ENCODE measurements at places on chromosomes 4 and X. TPM values are rescaled to one million over a fixed set of nuclear protein-coding genes. Genes with fewer than 3 reads are reported as not detected.

- no peaks in the 10 kb centered on the region for H3K4me1 ChIP-seq
- H3K4me3 ChIP-seq, result no peak overlapping the region
- no peak overlapping the region for H3K27ac ChIP-seq
- no peak for DNase-seq
- peaks cover 64% of the 10 kb centered on the region for H3K36me3 ChIP-seq
Observed at GRCh38 chr4:183291070-183291469, 29.0 kb downstream of the CLDN22 start.

DNA sequence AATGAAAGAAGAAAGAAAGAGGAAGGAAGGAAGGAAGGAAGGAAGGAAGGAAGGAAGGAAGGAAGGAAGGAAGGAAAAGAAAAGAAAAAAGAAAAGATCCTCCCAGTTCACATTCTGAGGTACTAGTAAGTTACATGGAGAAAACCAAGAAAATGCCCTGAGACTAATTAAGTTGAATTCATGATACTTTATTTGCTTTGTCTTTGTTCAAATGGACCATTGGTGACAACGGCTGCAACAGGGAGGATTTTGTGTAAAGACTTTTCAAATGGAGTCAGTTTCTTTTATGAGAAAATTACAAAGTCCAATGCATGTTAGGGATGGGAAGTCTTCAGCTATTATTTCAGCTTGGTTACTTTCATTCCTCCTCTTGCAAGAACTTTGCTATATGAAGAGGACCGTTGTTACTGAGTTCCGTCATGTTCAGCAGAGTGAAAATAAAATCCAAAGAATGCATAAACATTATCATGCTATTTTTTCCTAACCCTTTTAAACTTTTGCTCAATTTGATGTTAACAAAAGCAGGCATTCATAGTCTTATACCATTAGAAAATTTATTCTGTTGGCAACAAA is 8.3 kb downstream of the VCX3A start:
- DNase-seq, result no peak
- no peaks in the 10 kb centered on the region for H3K36me3 ChIP-seq
- H3K27ac ChIP-seq, result no peak overlapping the region
- no peak overlapping the region for H3K4me3 ChIP-seq
- H3K4me1 ChIP-seq, result no peaks in the 10 kb centered on the region

GRCh38 chr4:113113151-113113550 is 63.7 kb downstream of the ANK2 start:
- H3K36me3 ChIP-seq, result no peaks in the 10 kb centered on the region
- H3K4me1 ChIP-seq, result no peaks in the 10 kb centered on the region
- no peak for DNase-seq

DNA sequence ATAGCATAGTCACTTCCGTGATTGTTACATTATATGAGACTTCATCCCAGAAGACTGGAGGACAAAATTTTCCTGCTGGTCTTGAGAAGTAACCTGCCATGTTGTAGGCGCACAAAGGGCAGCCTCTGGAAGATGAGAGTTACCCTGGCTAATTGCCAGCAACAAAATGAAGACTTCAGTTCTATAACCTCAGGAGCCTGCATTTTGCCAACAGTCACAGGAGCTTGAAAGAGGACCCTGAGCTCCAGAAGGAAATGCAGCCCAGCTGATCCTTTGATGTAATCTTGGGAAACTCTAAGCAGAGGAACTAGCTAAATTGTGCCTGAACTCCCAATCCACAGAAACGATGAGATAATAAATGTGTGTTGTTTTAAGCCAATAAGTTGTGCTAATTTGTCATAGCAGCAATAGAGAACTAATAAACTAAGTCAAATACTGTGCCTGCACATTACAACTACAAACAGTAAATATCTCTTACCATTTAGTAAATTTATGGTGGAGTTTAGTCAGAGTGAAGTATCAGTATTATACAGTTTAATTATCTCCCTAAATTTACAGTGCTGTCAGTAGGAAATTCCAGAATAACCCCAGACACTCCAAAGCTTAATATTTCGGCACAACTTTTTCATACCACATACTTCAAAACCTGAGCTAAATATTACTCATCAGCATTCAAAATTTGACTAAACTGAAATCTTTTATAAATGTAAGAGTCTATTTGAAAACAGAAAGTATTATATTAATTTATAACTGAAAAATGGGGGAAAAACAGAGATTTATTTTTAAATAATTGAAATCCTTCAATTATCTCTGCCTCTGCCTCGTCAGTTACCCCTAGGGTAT is 90.1 kb upstream of the MAPK10 start:
- no peak overlapping the region for H3K27ac ChIP-seq
- no peak overlapping the region for H3K4me3 ChIP-seq
- no peaks in the 10 kb centered on the region for H3K36me3 ChIP-seq
- no peak for DNase-seq
- no peaks in the 10 kb centered on the region for H3K27me3 ChIP-seq

DNA sequence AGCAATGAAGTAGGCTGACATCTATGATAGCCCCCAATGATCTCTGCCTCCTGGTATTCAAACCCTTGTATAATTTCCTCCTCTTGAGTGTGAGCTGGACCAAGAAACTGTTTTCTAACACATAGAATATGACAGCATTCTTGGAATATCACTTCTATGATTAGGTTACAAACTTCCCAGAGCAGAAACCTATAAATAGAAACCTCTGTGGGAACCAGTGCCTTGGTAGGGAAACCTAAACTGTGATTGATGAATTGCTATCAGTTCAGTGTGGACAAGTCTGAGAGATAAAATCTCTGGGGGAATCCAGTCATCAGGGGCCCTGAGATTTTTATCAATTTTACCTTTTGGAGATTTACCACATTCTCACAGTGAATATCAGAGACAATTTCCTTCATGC is 756.5 kb upstream of the AGA start:
- H3K36me3 ChIP-seq, result no peaks in the 10 kb centered on the region
- no peak for DNase-seq
- H3K4me1 ChIP-seq, result no peaks in the 10 kb centered on the region

- DNase-seq, result no peak
- H3K27ac ChIP-seq, result no peak overlapping the region
- H3K27me3 ChIP-seq, result no peaks in the 10 kb centered on the region
- peaks cover 6% of the 10 kb centered on the region for H3K4me1 ChIP-seq
- H3K4me3 ChIP-seq, result no peak overlapping the region
- no peaks in the 10 kb centered on the region for H3K36me3 ChIP-seq
Observed at GRCh38 chr4:2768921-2769336, 12.8 kb upstream of the TNIP2 start.

DNA sequence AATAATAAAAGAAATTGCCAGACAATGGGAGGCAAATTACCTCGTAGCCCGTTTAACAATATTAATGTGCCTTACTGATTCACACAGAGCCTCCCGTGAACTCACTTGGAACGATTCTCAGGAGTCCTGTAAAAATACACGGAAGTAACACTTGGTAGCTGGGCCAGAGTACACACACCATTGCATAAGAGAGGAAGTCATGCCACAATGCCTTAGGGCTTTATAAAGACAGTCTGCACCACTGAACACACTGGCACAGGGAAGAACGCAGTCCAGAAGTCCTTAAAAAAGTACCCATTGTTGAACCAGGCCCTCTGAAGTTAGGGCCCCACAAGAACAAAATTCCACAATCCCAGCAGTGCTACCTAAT is 15.1 kb downstream of the SLC2A9 start:
- peaks cover 35% of the 10 kb centered on the region for H3K4me1 ChIP-seq
- no peaks in the 10 kb centered on the region for H3K36me3 ChIP-seq
- H3K27me3 ChIP-seq, result no peaks in the 10 kb centered on the region
- H3K4me3 ChIP-seq, result peak overlapping the region; percentile 32
- no peak for DNase-seq

GRCh38 chr4:138537731-138538490 is 295.8 kb upstream of the SLC7A11 start:
- no peak overlapping the region for H3K4me3 ChIP-seq
- H3K27ac ChIP-seq, result no peak overlapping the region
- DNase-seq, result no peak
- H3K4me1 ChIP-seq, result no peaks in the 10 kb centered on the region
- no peaks in the 10 kb centered on the region for H3K27me3 ChIP-seq
- no peaks in the 10 kb centered on the region for H3K36me3 ChIP-seq

GRCh38 chrX:38311743-38312142 is 15.6 kb downstream of the RPGR start:
- DNase-seq, result no peak
- no peaks in the 10 kb centered on the region for H3K27me3 ChIP-seq
- H3K27ac ChIP-seq, result no peak overlapping the region
- H3K36me3 ChIP-seq, result peaks cover 5% of the 10 kb centered on the region

GRCh38 chrX:16718824-16719333 is 533 bp upstream of the SYAP1 start:
- H3K27ac ChIP-seq, result peak overlapping the region; percentile 93
- H3K4me1 ChIP-seq, result no peaks in the 10 kb centered on the region
- DNase-seq, result no peak
- peak overlapping the region; percentile 60 for H3K4me3 ChIP-seq
- no peaks in the 10 kb centered on the region for H3K36me3 ChIP-seq
- H3K27me3 ChIP-seq, result no peaks in the 10 kb centered on the region

DNA sequence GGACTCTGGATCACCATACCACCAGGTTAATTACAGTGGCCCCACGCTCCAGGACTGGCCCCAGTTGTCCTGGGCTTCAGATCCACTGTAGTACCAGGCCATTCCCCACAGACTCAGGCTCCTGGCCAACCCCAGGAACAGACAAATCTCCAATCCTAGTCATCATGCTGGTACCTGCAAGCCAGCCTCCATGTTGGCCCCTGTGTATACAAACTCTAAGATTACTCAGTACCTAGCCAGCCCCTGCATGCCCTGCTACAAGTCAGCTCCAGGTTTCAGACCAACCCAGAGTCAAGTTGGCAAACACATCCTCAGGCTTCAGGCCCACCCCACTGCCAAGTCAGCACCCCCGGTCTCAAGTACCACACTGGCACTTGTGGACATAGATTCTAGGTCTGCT is 85.9 kb downstream of the KLF8 start:
- H3K36me3 ChIP-seq, result no peaks in the 10 kb centered on the region
- no peak for DNase-seq
- no peak overlapping the region for H3K4me3 ChIP-seq
- H3K27ac ChIP-seq, result no peak overlapping the region

DNA sequence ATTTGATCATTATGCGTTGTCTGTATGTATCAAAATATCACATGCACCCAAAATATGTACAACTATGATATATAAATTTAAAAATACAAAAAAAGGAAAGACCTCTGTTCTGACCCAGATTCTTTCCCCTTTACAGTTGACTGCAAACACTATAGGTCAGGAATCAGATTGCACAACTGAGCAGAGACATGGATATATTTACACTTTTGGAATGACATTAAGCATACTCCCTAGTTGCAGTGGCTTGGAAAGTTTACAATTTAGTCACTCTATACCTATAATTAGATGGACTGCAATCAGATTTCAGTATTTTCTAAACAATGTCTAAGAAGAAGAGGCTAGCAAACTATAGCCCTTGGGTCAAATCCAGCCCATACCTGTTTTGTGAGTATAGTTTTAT is 98.5 kb upstream of the INPP4B start:
- H3K27me3 ChIP-seq, result no peaks in the 10 kb centered on the region
- H3K36me3 ChIP-seq, result no peaks in the 10 kb centered on the region

GRCh38 chrX:108892501-108892900 is 156.1 kb upstream of the IRS4 start:
- DNase-seq, result no peak
- H3K27ac ChIP-seq, result no peak overlapping the region
- H3K36me3 ChIP-seq, result no peaks in the 10 kb centered on the region
- H3K4me3 ChIP-seq, result no peak overlapping the region
- no peaks in the 10 kb centered on the region for H3K4me1 ChIP-seq
- no peaks in the 10 kb centered on the region for H3K27me3 ChIP-seq

GRCh38 chr4:61853041-61853440 is 652.9 kb downstream of the ADGRL3 start:
- no peak overlapping the region for H3K27ac ChIP-seq
- H3K27me3 ChIP-seq, result no peaks in the 10 kb centered on the region
- no peaks in the 10 kb centered on the region for H3K4me1 ChIP-seq

GRCh38 chrX:16786791-16787735 is 797 bp downstream of the TXLNG start:
- peak overlapping the region; percentile 60 for H3K4me3 ChIP-seq
- H3K27me3 ChIP-seq, result no peaks in the 10 kb centered on the region
- DNase-seq, result peak; percentile 69

DNA sequence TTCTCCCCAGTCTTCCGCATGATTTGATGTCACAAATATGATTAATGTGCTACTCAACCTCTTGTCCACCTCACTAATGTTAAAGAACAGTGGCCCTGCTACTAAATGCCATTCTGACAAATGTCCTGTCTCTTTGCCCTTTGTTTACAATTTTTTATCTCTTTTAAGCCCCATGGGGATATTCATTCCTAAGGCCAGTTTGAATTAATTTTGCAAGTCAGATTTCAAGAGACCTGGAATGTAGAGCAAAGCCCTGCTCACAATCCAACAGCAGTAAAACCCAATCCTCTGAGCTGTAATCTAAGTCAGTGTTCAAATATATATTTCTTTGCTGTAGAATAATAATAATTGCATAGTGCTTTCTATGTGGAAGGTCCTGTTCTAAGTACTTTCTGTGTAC is 81.2 kb downstream of the LDB2 start:
- H3K27ac ChIP-seq, result no peak overlapping the region
- peaks cover 4% of the 10 kb centered on the region for H3K4me1 ChIP-seq
- no peak for DNase-seq

DNA sequence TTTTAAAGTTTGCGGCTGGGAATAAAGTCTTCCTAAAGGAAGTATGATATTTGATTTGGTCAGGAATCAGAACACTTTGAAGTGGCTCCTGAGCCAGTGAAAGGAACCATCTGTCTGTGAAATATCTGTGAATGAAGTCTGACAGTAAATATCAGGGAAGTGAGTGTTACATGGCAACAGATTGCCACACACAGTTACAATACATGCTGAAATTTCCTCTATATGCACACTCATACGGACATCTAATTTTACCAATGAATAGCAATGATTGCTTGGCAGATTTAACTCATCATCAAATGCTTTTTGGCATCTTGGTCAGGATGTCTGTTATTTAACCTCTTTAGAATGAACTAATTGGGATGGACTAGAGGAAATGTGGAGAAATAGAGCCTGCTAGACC is 1023.8 kb downstream of the FAT4 start:
- no peaks in the 10 kb centered on the region for H3K27me3 ChIP-seq
- H3K4me1 ChIP-seq, result no peaks in the 10 kb centered on the region
- no peak overlapping the region for H3K27ac ChIP-seq

DNA sequence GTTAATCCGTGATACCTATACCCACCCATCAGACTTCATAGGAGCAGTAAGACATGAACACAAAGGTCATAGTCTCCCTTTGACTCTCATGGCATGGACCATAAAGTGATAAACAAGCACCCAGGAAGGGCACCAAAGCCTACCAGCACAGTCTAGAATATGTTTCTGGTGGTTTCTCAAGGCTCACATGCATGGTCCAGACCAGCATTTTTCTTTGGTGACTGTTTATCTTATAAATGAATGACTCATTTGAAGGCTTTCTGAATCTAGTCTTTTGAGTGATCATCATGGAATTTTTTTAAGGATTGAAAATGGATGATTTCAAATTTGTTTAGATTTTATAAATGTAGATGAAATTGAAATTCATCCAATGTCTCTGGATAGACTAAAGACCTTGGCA is 32.0 kb upstream of the AMELX start:
- no peaks in the 10 kb centered on the region for H3K4me1 ChIP-seq
- H3K4me3 ChIP-seq, result no peak overlapping the region
- H3K27ac ChIP-seq, result no peak overlapping the region
- DNase-seq, result no peak
- H3K36me3 ChIP-seq, result no peaks in the 10 kb centered on the region
- H3K27me3 ChIP-seq, result no peaks in the 10 kb centered on the region

- no peak for DNase-seq
- no peaks in the 10 kb centered on the region for H3K36me3 ChIP-seq
- H3K4me3 ChIP-seq, result no peak overlapping the region
Observed at GRCh38 chr4:45985038-45985437, 138.8 kb downstream of the GABRG1 start.

Gene C1QTNF7
- total RNA-seq, result 15.1 TPM

Gene MOSPD2
- total RNA-seq, result 34.3 TPM

Gene PPP1R2C
- total RNA-seq, result not detected

Gene MPC1L
- not detected for total RNA-seq

Gene PAGE2B
- not detected for total RNA-seq

Gene ANXA3
- 182 TPM for total RNA-seq

Gene BEX1
- 1.0 TPM for total RNA-seq

Data from upper lobe of right lung (tissue), 1 donor.